ENCODE measurements at places on chromosomes 4 and X.
A peak's percentile ranks its signal among the peaks of the same experiment; 100 is the strongest.

GRCh38 chrX:109635146-109635545, 10.2 kb upstream of the KCNE5 start:
- DNase-seq, result no peak

DNA sequence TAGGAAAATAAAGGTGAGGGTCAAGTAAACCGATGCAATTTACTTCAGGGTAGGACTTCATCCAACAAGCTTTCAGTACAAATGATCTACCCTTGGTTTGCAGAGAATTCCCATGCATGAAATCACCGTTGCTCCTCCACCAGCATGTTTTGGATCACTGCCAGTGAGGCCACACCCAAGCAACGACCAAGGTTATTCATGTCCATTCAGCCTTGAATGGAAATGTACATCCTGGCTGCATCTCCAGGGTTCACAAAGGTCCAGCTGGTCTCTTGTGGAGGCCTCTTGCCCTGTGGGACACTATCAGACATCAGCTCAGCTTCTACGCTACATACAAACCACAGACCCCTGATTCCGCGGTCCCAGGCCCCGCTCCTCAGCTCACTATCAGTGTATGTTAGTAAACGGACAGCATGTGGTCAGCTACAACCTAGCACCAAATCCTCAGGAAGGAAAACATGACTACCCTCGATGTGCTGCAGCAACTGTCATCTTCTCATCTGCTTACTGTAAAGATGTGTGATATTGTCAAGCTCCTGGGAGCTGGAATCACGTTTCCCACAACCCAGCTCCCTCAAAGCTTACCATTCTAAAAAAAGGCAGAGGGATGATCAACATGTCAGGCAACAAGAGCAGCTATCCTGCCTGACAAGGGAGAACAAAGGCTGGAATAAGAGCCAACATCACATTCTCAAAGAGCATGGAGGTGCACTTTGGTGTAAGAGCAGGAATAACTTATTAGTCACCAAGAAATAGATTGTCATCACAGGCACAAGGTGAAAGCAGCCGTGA, 4.9 kb downstream of the LYAR start:
- no peak for DNase-seq

DNA sequence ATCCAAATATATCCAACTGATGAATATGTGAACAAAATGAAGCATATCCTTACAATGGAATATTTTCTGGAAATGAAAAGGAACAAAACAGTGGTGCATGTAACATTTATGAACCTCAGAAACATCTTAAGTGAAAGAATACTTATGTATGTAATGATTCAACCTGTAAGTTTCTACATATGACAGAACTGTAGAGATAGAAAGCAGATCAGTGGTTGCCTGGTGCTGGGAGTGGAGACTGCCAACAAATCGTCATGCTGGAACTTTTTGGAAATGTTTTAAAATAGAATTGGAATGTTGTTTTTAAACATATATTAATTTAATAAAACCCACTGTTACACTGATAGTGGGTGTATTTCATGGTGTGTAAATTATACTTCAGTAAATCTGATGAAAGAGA, 667.5 kb downstream of the RAPGEF2 start:
- no peak for DNase-seq

- DNase-seq, result peak; percentile 17
Measured at GRCh38 chr4:1683736-1684505, at the start of gene FAM53A. Gene FAM53A, minus strand, starts transcription at chr4:1684313. Its CDS starts 15,572 bp downstream, at chr4:1668741.

DNA sequence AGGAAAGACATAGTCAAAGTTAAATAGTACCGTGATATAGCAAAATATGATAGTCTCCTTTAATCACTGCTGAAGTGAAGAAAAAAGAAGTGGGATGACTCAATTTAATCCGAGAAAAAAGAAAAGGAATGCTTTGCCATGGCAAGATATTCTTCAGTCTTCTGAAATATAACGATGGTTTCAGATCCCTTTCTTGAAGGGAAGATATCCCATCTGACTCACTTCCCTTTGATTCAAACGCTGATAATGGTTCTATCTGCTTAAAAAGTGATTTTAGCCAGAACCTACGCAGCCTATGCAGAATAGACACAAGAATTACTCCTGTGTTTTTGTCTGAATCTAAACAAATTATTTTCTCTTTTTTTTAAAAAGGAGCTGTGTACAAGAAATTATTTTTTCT, 68.1 kb upstream of the FTHL17 start:
- no peak for DNase-seq

DNA sequence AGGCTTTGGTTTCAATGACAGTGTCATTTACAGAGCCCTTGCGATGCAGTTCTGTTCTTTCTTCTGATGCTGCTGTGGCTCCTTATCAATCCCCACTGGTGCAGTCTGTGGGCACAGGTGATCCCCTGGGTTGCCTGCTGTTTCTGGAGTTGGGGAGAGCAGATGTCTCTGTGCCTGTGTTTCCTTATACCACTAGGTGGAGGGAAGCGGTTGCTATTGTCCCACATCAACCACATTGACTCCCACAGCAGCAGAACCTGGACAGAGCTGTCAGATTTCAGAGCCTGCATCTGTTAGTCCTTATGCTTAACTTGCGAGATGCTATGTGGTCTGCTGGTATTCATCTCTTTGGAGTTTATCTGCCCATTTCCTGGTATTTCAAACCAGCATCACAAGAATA, 57.7 kb downstream of the NEIL3 start:
- no peak for DNase-seq

- DNase-seq, result no peak
Measured at GRCh38 chrX:85516131-85516530, 136.7 kb upstream of the POF1B start.

- DNase-seq, result no peak
Measured at GRCh38 chr4:175273995-175274753, 356.0 kb downstream of the ADAM29 start.

DNA sequence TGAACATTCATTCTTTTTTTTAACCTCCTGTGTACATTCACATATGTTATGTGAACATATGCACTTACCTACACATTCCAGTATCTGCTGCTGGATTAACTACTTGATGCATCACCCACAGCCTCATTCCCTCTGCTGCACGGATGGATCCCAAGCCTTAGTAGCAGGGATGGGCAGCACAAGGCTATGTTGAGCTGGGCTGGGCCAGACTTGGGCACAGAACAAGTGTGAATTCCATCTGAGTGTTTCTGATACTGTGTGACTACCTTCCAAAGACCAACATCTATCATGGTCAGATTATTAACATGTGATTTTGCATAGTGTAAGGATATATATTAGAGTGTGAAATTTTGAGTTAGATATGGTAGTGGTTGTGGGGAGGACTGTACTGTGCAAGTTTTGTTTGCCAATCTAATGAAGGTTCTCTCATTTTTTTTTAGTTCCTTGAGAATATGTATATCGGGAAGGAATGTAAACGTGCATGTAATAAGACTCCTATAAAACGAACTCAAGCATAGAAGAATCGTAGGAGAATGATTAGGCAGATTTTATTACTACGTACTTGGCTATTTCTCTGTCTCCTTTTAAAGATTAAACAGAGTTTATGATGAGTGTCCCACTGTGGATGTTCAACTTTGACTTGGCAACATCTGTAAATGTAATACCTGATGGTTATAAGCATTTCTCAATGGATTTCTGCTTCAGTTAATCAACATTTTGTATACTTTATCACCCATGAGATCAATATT, 23.4 kb upstream of the STBD1 start:
- no peak for DNase-seq

GRCh38 chr4:98722000-98722399, 63.6 kb upstream of the TSPAN5 start:
- no peak for DNase-seq

DNA sequence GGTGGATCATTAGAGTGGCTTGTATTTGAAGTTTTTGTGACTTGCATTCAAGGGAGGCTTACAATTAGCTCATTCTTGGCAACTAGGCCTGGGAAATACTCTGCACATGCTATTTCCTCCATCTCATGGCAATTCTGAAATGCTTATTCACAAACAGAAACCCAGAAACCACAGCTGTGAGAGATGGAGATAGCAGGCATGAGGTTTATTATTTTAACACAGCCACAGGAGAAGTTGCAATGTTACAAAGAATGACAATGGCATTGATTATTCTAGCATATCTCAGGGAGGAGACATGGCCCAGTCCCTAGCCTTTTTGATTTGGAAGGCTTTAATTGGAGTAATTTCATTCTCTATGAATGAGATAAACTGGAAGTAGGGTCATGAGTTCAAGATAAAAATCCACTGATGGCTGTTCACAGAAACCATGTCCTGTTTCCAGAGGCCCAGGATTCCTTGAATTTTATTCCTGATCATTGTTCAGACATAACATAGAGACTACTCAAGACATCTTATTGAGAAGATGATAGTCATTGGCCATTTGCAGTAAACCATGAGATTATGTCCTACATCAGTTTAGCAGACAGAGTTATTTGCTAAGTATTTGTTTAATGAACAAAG, 123.9 kb downstream of the MID1 start:
- no peak for DNase-seq

DNA sequence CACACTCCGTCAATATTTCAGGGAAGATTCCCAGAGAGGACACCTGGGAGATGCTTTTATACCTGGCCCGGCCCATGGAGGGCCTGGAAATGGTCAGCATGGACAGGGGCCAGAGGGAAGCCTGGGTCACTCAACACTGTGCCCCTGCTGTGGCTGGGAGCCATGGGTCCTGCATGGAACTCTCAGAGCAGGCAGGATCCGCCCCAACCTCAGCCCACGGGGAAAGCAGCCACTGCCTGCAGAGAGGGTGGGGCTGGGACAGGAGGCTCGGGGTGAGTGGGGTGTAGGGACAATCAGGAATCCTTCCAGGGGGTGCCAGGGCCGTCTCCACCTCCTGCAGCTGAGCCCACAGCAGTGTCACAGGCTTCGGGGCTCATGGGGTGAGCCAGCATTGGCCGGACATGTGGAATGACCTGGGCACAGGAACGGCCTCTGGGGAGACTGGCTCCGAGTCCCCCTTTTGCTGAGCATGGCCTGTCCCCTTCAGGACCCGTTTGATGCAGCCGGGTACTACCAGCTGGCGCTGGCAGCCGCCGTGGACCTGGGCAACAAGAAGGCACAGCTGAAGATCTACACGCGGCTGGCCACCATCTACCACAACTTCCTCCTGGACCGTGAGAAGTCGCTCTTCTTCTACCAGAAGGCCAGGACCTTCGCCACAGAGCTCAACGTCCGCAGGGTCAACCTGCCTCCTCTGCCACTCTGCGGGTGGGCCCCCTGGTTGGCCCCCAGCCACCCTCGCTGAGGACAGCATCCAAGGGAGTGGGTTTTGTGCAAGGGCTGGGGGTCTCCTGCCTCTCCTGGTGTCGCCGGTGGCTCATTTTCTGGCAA, 29.1 kb upstream of the HTRA3 start:
- DNase-seq, result no peak

DNA sequence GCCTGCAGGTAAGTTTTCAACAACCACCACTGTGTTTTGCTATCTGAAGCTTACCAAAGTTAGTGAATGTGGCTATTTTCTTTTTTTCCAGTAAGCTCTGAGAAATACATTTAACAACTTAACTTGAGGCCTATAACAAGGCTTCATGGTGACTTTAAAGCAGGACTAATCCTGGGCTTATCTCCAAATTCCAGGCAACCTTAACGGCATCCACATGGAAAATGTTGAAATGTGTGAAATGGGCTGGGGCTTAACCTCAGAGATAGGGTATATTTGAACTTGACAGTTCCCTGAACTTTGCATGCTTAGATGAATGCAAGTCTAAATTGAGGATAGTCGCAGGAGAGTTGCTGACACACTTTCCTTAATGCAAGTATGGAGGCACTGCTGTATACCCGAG, 539.2 kb downstream of the GALNTL6 start:
- no peak for DNase-seq

- DNase-seq, result no peak
Measured at GRCh38 chr4:2286904-2287593, 25.1 kb upstream of the MXD4 start.
